CD4-positive, alpha-beta T cell treated with Interleukin-17A for 1 hour (primary cell): ENCODE measurements at places on chromosomes 4 and X.
A peak's percentile ranks its signal among the peaks of the same experiment; 100 is the strongest.

GRCh38 chrX:152733261-152733975 is at the start of the genes CSAG1 and MAGEA12:
Gene CSAG1, minus strand, starts transcription at chrX:152733721. Its CDS starts 1,261 bp downstream, at chrX:152732460.
Gene MAGEA12, plus strand, starts transcription at chrX:152733757. Its CDS starts 2,405 bp downstream, at chrX:152736162.
- DNase-seq = no peak

DNA sequence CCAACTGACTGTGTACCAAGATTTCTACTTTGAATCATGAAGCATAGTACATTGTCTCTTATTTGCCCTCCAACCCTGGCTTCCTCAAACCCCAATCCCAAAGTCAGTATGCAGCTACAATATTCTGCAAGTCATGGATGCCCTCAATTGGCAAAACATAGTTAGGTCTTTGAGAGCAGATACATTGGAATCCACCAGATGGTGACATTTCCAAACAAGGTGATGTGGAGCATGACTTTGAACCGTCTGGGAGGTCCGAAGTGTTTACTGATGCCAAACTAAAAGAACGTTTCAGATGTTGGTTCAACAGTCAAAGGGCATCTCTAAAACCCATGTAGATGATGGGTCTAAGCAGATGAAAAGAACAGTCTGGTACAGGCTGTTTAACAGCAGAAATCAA is 43.7 kb upstream of the FRMD7 start:
- DNase-seq = no peak

- DNase-seq = no peak
Observed at GRCh38 chrX:69128588-69128987, 36.7 kb downstream of the PJA1 start.

DNA sequence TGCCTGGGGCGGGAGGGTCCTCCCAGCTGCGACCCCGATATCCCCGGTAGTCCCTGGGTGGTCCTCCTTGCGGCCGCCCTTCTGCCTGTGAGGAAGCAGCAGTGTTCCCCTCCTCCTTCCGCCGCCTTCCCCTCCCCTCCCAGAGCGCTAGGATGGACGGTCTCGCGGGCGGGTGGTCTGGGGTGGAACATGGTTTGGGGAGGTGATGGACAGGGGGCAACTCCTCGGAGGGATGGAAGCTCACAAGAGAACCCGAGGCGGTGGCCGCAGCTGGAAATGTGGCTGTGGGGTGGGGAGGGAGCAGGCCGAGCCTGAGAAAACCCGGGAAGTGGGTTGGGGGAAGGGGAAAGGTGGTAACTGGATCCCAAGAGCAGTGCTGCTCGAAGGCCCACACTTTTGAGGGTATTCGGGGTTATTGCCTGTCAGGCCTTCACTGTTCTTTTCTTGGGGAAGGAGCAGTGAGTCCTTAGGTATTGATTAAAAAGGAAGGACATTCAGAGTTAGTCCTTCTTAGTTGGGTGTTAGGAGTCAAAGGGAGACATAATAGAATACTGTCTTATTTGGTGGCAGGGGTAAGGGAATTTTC is 581 bp downstream of the UBE2K start:
- DNase-seq = no peak

GRCh38 chrX:74465424-74465823 is 44.1 kb downstream of the SLC16A2 start:
- no peak for DNase-seq

- no peak for DNase-seq
Observed at GRCh38 chr4:99321241-99322191, at the start of gene ADH1B. Gene ADH1B, minus strand, starts transcription at chr4:99321401. Its CDS starts 70 bp downstream, at chr4:99321331.

DNA sequence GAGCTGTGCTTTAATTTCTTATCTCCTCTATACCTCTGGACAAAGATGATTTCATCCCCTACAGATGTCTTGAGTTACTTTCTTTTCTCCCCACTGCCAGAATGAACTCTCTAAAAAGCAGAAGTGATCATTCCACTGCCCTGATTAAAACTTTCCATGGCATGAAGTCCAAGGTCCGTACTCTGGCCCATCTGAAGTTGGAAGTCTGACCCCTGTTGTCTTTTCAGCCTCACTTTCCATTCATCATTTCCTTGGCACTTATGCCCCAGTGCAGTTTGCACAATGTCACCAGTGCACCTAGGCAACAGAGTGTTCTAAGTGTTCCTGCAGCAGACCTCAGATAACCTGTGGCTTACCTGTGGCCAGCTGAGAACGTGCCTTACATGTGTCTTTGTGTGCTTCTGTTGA is 242.4 kb downstream of the FRAS1 start:
- DNase-seq = no peak

GRCh38 chr4:96315815-96316214 is 475.9 kb downstream of the PDHA2 start:
- no peak for DNase-seq

- DNase-seq = peak; percentile 86
Observed at GRCh38 chr4:37976991-37977470, 16.8 kb downstream of the PTTG2 start.

DNA sequence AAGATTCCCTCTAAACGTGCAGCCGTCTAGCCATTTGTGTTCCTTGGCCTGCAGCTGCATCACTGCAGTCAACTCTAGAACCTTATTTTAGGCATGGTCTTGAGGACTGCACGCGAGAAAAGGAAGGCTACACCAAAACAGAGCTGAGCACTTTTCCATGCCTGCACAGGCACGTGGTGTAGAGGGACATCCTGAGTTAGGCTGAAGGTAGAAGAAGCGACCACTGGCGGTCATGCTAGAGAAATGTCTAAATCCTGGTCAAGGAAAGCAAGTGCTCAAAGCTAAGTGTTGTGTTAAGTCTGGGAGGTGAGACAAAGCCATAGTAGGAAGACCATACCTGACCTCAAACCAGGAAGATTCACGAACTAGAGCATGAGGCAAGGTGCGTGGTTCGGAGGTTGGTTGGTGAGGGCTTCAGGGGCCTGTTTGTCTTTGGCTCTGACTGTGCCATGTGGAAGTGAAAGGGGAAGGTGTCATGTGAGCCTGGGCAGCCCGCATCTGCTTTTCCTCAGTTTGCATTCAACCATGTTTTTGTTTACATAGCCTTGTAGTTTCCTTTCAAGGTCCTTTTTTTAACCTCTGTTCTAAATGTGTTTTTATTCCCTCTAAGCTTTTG is 203.8 kb downstream of the AASDH start:
- DNase-seq = no peak

DNA sequence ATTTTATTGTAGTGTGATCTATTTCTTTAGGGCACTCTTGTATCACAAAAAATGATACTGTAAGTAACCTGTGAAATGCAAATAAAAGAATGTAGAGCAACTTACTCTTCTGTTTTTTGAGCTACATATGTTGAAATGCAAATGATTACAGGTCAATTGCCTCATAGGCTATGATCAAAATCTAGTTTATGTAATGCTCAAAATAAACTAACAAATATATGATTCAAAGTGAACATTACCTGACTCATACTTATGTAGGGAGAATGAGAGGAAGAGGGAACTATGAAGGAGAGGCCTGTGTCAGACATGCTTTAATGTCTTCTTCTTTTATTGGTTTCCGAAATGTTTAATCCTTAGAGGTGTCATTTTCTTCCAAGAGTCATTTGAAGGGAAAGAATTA is 5.0 kb upstream of the RPS6KA3 start:
- DNase-seq = no peak

DNA sequence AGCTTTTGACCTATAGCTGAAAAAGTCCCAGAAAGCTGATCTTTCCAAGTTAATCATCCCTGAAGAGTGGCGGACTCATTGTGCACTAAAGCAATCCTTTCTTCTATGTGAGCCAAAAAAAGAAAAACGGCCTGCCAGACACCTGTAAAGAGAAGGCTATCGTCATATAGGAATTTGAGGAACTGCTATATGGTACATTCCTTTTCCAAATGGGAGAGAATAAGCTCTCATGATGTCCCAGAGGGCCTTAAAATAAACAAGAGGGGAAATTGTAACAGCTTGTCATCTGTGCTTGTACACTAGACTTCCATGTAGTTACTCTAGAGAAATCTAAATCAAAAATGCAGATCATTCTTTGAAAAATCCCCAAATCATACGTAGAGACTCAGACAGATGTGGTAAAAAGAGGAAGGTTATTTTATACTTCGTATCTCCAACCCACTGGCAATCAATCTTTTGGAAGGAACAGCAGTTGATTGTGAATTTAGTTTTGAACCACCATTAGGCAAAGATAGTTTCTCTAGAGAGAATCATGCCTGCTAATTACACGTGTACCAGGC is 26.1 kb downstream of the GPR174 start:
- no peak for DNase-seq

- DNase-seq = no peak
Observed at GRCh38 chr4:169260217-169260866, 10.4 kb downstream of the SH3RF1 start.

DNA sequence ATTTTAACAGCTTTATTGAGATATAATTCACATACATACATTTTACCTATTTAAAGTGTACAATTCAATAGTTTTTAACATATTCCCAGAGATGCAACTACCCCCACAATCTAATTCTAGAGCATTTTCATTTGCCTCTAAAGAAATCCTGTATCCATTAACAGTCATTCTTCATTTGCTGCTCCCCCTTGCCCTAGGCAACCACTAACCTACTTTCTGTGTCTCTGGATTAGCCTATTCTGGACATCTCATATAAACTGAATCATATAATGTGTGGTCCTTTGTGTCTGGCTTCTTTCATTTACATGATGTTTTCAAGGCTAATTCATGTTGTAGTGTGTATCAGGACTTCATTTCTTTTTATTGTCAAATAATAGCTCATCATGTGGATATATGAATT is 105.1 kb upstream of the GRPR start:
- no peak for DNase-seq

DNA sequence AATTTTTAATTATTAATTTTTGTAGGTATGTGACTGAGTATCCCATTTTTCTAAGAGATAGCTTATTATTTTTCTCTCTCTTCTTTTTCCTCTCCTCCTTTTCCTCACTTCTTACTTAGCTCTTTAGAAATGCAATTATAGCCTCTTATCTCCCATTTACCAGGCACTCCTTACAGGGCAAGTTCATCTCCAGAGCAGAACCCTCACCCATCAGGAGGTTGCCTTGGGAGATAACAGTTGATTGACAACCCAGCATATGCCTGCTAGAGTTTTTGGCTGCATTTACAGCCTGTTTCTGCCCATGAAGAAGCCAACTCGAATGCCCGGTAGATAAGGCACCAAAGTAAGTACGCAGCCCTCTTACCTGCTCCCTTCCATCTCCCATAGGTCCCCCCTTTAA is 572.9 kb upstream of the ZFP42 start:
- no peak for DNase-seq

- no peak for DNase-seq
Observed at GRCh38 chrX:46327566-46328115, 217.6 kb downstream of the ZNF674 start.

GRCh38 chr4:27081675-27082586 is 221.3 kb downstream of the STIM2 start:
- DNase-seq = no peak

DNA sequence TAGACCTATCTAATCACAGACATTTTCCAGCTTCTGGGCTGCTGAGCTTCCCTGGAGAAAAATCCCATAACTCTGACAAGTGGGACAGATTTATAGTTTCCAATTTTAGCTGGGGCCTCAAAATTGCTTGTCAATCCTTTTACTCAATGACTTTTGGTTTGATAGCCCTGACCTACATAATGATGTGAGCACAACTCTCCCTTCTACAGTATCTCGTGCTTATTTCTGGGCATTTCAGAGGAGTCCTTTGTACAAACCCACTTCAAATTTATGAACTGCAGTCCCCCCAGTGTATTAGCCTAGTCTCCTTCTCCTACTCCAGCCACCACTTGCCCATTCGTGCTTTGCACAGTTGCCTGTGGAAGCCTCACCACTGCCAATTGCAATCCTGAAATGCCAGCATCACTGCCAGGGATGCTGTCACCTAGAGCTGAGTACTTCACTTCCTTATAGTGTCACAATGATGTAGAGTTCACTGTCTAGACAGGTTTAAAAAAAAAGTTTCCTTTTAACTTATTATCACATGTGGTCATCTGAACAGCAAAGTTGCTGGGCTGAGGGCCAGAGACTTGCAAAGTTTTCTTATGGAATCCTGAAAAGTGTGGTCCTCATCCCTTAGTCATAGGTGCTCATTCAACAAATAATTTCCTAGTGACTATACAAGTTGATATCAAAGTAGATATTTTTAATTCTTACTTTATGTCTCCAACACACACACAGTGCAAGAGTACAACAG is 21.2 kb downstream of the TRAM1L1 start:
- DNase-seq = no peak

GRCh38 chrX:74324131-74324530 is 20.2 kb downstream of the ZCCHC13 start:
- DNase-seq = no peak

DNA sequence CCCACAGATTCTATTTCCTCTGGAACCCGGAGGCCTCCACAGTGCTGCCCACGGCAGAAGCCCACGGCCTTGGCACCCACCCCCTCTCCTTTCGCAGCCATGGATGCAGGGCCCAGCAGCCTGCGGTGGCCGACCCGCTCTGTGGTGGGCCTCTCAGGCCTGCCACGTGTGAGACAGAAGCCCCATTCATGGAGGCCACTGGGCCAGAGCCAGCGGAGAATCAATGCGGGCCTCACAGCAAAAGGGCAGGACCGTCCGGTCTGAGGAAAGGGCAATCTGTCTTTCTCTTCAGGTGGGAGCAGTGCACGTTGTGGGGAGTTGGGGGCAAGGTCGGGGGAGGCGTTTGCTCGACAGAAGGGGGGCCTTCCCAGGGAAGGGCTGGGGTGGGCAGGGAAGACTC is 8.4 kb upstream of the HAUS7 start:
- no peak for DNase-seq

DNA sequence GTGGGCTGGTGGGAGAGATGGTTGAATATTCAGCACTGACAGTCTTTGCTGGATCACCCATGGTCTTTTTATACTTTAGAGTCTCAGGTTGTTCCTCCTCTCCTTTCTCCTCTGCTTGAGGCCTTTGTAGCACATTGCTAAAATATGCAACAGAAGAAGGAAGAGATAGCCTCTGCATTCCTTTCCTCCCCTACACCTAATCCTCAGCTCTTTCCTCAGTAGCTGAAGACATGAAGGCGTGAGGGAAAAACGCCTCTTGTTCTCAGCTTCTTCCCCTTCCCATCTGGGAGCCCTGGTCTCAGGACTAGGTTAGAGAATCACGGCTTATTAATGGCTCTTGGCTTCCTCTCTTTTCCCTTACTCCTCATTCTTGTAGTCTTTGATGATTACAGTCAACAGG is 76.8 kb downstream of the RNF150 start:
- DNase-seq = no peak

DNA sequence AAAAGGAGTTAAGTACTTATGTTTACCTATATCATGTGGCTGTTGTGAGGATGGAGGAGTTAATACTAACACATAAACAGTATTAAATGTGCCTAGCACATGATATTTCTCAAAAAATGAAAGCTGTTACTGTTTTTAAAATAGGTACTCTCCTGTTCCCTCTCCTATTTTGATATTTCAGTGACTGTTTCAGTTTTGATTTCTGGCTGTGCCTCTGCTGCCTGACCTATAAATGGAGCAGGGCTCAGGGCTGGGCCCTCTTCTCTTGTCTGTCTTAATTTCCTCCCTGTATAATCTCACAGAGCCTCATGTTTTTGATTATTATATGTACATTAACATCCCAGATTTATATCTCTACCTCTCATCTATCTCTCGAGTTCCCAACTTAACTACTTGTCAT is 93.3 kb downstream of the UGT8 start:
- DNase-seq = no peak

GRCh38 chrX:64093761-64094160 is 111.7 kb downstream of the AMER1 start:
- no peak for DNase-seq
